ENCODE measurements at places on chromosomes 7 and 10. TPM values are rescaled to one million over a fixed set of nuclear protein-coding genes. Genes with fewer than 3 reads are reported as not detected.

DNA sequence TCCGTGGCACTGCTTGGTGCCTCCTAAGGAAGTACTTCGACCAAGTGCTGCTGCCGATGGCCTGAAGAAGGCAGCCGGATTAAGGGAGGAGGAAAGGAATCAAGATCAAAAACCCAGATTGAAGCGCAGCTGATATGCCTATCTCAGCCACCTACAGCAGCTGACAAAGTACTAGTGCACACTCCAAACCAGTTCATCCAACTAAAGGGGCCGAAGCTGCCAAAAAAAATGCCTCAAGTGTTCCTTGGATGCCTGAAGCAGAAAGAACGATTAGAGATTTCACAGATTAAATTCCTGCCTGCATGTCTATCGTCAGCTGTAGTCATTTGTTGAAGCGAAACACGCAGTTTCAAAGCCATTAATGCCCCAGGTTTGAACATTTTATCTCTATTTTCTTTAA, 65.7 kb downstream of the TNRC18 start:
- ATAC-seq = no peak

The EVX1 gene
- not detected for total RNA-seq

DNA sequence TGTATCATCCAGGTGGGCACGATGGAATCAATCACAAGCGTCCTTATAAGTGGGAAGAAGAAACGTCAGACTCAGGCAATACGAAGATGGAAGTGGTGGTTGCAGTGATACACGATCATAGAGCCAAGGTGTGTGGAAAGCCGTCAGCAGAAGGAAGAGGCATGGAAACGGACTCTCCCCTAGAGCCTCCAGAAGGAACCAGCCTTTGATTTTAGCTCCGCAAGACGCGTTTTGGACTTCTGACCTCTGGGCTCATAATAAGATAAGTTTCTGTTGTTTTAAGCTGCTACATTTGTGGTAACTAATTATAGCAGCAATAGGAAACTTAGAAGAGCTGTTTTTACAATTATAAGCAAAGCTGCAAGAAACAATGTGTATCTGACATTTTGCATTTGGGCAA, 14.8 kb downstream of the FANK1 start:
- no peak for ATAC-seq

The ADCK2 gene
- total RNA-seq = 20.2 TPM

DNA sequence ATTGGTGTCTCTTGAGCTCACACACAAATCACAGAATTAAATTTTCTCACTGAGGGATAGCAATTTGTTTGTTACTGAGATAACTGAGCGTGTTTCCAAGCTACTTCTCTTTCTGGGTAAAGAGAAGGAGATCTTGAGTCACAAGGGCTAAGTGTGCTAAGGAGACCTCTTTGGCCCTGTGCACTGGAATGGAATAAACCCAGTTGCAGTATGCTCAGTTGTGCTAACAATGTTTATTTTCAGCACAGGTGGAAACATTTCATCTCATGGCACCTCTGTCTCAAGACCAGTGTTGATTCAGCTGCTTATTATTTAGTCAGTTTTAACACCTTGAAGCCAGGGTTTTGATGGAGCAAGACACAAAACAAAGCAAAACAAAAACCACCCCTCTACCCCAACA, 22.5 kb upstream of the UBE2H start:
- no peak for ATAC-seq

- peak; percentile 38 for ATAC-seq
Measured at GRCh38 chr7:96236198-96237039, 85.5 kb downstream of the SLC25A13 start.

DNA sequence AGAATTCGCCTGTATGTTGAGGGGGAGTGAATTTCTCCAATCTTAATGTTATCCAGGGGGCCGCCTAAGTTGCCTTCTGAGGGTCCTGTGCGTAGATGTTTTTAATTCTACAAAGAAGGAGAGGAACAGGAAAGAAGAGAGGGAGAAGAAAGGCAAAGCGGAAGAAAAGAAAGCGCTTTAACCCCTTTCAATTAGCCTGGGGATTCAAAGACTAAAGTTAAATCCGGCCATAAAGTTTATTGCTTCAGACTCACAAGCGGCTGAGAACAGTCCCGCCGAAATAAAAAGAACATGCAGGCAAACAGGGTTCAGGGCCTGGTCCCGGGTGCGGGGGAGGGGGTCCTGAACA, 4.5 kb downstream of the HOXA5 start:
- ATAC-seq = no peak

The NPVF gene
- not detected for total RNA-seq

DNA sequence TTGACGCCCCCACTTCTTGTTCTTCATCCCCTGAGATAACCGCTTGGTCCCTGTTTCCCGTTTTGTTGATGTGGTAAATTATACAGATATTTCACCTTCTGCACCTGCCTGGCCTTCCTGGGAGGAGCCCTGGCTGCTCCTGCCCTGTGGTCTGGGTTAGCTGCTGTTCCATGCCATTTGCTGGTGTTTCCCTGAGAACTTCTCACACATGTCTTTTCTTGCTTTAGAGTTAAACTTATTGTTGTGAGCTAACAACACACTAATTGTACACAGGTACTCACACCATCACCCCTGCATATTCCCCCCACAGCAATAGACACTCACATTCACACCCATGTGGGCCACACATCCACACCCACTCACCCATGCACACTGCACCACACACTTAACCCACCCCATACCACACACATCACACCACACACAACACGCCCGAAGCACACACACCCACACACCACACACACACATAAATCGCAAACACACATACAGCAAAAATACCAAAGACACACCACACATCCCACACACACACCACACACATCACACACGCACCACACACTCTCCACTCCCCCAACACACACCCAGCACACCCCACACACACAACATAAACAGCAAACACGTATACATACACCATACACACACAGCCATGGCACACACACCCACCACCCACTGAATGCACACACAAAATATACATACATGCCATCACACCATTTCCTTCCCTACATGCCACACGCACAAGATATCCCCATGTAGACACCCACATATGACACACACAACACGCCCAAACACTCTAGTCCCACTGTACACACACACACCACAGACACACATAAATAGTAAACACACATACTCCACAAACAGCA, 19.4 kb upstream of the ANTXRL start:
- ATAC-seq = no peak

- no peak for ATAC-seq
Measured at GRCh38 chr10:61411706-61412105, 41.5 kb downstream of the TMEM26 start.

- no peak for ATAC-seq
Measured at GRCh38 chr7:84009051-84009450, 185.5 kb downstream of the SEMA3A start.

GRCh38 chr10:71396084-71396710, 523 bp upstream of the CDH23 start:
- ATAC-seq = peak; percentile 46

The CTAGE4 gene
- total RNA-seq = 3.1 TPM

GRCh38 chr7:95718577-95719410, 53.6 kb upstream of the DYNC1I1 start:
- no peak for ATAC-seq

GRCh38 chr10:55212051-55212450, 411.0 kb upstream of the PCDH15 start:
- peak; percentile 77 for ATAC-seq

The DTX2 gene
- total RNA-seq = 56.2 TPM

The LRIT2 gene
- total RNA-seq = not detected

- no peak for ATAC-seq
Measured at GRCh38 chr7:28999895-29000716, 42.0 kb upstream of the TRIL start.

GRCh38 chr10:111650088-111650487, 533.5 kb downstream of the GPAM start:
- ATAC-seq = no peak

The OPN1SW gene
- not detected for total RNA-seq

The ASB10 gene
- not detected for total RNA-seq

- no peak for ATAC-seq
Measured at GRCh38 chr7:30391806-30392205, 86.8 kb downstream of the NOD1 start.

The ELMO1 gene
- 4.0 TPM for total RNA-seq

GRCh38 chr7:101688183-101688831, 59.2 kb upstream of the MYL10 start:
- peak; percentile 73 for ATAC-seq

The CPVL gene
- total RNA-seq = 5.0 TPM

The SPDYE5 gene
- total RNA-seq = not detected

- no peak for ATAC-seq
Measured at GRCh38 chr10:91127341-91128082, 93.0 kb upstream of the PCGF5 start.

The CALHM1 gene
- 0.04 TPM for total RNA-seq

DNA sequence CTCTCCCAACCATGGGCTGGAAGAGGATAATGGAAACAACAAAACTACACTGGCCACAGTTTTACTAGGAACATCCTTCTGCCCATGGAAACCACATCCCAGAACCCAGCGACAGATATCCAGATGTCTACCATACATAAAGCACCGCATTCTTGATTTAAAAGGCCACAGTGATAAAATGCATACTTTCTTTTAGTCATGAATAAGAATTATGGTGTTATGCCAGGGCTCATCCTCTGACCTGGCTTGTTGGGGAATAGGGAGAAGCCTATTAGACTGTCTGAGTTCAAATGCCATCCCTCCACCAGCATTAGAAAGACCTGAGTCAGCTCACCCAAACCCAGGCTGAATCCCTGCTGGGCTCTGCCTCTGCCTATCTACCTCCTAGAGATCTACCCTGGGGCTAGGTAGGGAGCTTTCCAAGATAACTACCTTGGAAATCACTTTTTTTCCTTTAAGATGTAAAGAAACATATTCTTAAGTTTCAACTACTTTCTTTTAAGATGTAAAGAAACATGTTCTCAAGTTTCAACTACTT, 5.2 kb downstream of the ABCA13 start:
- no peak for ATAC-seq

GRCh38 chr10:121983852-121984251, 5.1 kb upstream of the TACC2 start:
- ATAC-seq = no peak

The NEUROD6 gene
- not detected for total RNA-seq

GRCh38 chr10:26950934-26951333, 90.2 kb upstream of the ABI1 start:
- ATAC-seq = no peak

DNA sequence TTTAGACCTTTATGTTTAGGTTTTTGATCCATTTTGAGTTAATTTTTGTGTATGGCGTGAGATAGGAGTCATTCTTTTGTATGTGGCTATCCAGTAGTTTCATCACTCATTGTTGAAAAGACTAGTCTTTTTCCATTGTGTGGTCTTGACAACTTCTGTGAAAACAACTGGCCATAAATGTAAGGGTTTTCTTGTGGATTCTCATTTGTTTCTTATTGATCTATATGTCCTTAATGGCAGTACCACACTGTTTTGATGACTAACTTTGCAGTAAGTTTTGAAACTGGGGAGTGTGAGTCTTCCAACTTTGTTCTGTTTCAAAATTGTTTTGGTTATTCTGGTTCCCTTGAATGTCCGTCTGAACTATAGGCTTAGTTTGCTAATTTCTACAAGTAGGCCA, 16.3 kb downstream of the SEPTIN7 start:
- no peak for ATAC-seq

DNA sequence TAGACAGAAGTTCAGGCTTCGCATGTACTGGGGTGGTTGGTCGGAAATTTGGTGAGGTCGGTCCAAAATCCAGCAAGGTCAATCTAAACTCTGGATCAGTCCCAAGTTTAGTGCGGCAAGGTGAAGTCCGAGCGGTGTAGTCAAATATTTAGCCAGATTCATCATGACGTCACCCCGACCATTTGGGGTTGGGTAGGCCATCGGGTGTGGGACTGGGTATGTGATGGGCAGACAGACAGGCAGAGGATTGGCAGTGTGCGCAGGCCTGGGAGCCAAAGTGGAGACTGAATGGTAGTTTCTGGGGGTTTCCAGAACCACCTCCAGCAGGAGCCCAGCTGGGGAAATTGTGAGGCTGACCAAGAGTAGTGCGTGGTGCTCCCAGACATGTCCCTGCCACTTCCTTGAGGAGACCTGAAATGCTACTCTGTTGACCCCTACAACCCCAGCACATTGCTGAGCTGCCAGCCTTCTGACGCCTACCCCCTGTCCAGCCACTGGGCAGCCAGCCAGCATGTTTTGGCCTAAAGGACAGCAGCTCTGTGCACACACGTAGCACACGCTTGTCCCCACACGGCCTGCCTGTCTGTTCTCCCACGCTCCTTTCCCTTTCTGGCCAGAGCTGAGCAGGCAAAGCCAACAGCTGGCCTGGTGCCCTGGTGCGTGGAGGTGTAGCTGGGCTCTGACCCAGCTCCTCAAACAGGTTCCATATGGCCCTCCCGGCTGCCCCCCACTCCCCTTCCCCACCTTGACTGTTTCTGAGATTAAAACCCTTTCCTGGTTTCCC, 55.9 kb downstream of the FAM241B start:
- ATAC-seq = peak; percentile 36

- ATAC-seq = no peak
Measured at GRCh38 chr7:71511361-71511807, 379.4 kb downstream of the GALNT17 start.

The CDHR1 gene
- total RNA-seq = 29.0 TPM

The DMTF1 gene
- 26.3 TPM for total RNA-seq

- no peak for ATAC-seq
Measured at GRCh38 chr7:130708766-130709165, 22.4 kb upstream of the TSGA13 start.

The IQUB gene
- total RNA-seq = not detected

GRCh38 chr7:28551331-28551730, 139.0 kb downstream of the CREB5 start:
- ATAC-seq = no peak

DNA sequence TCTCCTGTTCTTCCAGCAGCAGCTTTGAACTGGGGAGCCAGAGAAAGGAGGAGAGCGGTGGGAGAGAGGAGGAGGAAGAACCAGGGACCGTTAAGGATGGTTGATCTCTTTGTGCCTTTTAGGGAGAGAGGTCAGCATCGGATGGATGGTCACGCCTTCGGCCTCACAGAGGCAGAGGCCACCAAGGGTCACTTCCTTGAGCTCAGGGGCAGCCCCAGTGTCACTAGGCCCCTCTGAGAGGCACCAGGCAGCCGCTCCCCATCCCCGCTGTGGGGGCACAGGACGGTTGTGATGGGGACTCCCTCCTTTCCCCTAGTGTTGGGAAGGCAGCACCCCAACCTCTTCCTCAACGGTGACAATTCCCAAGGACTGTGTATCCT, 121.4 kb downstream of the DNAJB6 start:
- no peak for ATAC-seq

GRCh38 chr7:98619450-98620321, 2.6 kb downstream of the NPTX2 start:
- no peak for ATAC-seq

DNA sequence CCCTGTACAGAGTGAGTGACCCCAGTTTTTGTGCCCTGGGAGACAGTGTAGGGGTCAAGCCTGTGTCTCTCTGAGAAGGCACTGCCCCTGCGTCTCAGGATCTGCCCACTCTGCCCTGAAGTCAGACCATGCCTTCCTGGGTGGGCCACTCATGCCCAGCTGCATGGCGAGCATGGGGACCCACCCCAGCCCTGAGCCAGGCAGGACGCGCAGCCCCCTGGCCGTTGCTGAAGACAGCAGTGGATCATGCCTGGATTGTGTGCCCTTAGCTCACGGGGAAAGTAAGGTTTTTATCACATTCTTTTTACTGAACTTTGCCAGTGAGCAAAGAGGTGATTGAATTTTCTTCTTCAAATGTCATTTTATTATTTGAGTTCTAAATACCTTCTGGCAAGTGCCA, 66.2 kb downstream of the WDR37 start:
- ATAC-seq = no peak

All from esophagus mucosa (tissue), 1 donor.